Activated T-helper 1 cell treated with anti-CD3 and anti-CD28 coated beads, Interleukin-2, amount 50 U/mL, for 16 hours (primary cell): ENCODE measurements at places on chromosomes 2 and 18.

GRCh38 chr2:212949786-212950185, 201.6 kb downstream of the IKZF2 start:
- DNase-seq = no peak

DNA sequence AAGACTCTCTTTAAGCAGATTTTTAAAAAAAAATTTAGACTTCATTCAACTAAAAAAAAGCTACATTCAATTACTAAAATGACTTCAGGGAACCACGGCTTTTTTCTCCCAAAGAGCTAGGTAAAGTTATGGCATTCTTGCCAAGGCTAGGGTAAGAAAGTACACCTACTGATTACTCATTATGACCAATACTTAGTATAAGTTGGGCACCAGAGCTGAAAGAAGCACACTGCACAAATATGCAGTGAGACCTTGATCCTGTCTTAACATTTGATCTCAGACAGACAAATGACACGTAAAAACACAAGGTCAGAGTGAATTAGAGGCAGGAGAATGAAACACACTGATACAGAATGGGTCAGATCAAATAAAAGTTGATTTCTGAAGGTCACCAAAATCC, 88.7 kb downstream of the THADA start:
- DNase-seq = no peak

- no peak for DNase-seq
Measured at GRCh38 chr2:43729491-43730174, 44.2 kb upstream of the DYNC2LI1 start.

- no peak for DNase-seq
Measured at GRCh38 chr2:108858894-108859293, 72.3 kb downstream of the CCDC138 start.

- DNase-seq = no peak
Measured at GRCh38 chr2:212517693-212518092, 20.9 kb downstream of the ERBB4 start.

DNA sequence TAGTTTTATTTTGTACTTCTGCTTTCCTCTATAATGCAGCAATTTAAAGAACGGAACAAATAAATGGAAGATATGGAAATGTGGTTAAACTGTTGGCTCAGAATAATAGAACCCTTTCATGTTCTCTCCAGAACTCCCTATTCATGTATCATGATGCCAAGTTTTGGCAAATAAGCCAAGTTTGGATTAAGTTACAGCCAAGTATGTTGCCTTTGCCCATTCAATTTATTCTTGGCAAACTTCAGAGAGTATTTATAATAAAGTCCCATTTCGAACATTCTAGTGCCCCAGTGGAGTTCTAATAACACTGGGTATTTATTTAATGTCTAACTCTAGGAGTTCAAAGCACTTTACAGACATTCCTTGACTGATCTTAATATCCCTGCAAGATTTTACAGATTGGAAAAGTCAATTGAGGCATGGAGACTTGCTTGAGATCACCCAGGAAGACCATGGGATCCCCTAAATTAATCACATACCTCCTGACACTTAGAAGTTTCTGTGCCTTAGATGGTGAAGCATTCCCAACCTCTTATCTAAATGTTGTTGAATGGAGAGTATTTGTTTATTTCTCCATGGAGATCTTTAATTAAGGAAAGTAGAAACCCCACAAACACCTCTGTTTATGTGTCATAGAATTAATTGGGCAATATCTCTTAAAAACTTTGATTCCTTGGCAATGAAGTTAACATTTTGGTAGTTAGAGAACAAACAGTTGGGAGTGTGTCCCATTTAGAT, 106.7 kb downstream of the ACKR3 start:
- no peak for DNase-seq

DNA sequence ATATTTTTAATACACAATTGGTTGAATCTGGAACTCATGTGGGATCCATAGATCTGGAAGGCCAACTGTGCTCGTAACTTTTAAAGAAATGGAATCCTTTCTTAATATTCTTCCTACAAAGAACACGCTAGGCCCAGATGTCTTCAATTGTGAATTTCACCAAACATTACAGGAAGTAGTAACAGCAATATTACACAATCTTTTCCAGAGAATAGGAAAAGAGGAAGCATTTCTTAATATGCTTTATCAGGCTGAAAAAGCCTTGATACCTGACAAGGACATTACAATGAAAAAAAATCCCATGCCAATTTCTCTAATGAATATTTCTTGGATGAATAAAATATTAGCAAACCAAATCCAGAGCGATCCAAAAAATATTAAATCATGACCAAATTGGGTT, 80.3 kb upstream of the HAAO start:
- no peak for DNase-seq

DNA sequence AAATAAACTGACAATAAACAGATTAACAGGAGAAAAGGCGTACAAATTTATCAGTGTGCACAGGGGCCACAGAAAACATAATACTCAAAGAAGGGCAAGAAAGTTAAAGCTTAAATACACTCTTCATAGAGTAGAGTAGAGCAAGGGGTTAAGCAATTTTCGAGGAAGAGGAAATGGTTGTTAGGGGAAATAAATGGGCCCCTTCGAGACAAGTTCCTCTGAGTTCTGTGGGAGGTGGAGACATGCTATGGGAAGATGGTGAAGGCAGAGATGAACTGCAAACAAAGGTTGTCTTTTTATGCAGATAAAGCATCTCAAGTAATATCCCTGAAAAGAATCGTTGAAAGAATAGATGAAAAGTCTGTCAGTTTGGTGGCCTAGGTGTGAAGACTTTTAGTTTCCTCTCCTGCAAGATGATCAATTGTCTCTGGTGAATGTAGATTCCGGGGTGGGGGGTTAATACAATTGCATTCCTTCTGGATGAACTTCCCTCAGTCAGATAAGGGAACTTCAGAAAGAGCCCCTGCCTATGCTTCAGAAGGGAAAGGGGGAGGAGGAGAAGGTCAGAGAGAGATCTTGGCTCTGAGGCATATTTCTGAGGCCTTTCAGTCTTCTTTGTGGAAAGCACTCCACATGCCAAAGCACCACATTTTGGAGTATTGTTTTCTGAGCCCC, 127.0 kb downstream of the METTL4 start:
- no peak for DNase-seq

- no peak for DNase-seq
Measured at GRCh38 chr2:88099798-88100488, 27.9 kb downstream of the FABP1 start.

GRCh38 chr2:70641263-70641784, 87.7 kb upstream of the TGFA start:
- no peak for DNase-seq

DNA sequence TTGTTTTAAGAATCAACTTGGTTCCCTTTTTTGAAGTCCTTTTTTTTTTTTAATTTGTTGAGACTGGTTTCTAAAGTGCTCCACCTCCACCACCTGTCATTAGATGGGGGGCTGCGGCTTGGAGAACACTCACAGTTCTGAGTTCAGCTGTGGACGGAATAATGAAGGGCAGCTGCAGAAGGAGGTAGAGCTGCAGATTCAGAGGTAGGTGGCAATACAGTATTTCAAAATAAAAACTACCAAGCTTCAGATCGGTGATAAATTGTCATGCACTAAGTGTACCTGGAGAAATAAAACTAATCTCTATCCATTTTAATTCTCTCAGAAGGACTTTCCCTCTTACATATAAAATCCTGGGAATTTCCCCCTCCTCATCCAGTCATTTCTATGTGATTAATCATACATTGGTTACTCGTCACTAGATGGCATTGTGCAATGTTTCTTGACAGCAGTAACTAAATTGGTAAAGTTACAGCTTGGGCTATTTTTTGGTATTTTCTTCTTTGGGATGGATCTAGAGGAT, 81.1 kb upstream of the SLC39A10 start:
- DNase-seq = no peak

- no peak for DNase-seq
Measured at GRCh38 chr18:48656176-48656575, 117.3 kb downstream of the CTIF start.

- no peak for DNase-seq
Measured at GRCh38 chr2:175606010-175606841, 395.8 kb downstream of the LNPK start.

DNA sequence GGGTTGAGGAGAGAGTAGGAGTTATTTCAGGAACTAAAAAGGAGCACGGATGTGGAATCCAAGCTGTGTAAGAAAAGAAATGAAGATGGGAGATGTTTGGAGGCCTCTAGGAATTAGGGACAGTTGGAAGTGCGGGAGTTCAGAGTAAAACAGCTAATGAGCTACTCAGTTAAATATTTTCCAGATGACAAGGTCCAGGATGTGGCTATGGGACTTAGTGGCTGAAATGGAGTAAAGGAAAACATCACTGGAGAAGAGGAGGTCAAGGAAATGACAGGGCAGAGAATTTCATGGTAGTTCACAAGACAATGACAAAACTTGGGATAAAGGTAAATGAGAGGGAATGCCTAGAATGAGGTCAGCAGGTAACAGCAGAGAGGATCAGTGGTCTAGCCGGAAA, 13.0 kb downstream of the GPR155 start:
- no peak for DNase-seq

GRCh38 chr2:106521016-106521415, 33.9 kb downstream of the CD8B2 start:
- DNase-seq = no peak

DNA sequence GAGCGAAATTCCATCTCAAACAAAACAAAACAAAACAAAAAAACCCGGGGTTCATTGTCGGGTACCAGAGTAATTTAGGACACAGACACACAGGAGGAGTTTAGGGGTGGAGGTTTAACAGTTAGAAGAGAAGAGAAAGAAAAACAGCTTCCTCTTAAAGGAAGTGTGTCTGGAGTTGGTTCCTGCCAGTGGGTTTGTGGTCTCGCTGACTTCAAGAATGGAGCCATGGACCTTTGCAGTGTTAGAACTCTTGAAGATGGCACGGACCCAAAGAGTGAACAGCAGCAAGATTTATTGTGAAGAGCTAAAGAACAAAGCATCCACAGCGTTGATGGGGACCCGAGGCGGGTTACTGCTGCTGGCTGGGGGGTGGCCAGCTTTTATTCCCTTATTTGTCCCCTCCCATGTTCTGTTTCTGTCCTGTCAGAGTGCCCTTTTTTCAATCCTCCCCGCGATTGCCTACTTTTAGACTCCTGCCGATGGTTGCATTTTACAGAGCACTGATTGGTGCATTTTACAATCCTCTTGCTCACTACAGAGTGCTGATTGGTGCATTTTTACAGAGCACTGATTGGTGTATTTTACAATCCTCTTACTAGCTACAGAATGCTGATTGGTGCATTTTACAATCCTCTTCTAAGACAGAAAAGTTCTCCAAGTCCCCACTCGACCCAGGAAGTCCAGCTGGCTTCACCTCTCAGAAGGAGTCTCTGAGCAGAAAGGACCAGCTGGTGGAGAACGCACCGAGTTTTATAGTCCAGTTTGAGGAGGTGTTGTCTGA, 28.7 kb upstream of the ATP8B1 start:
- no peak for DNase-seq

DNA sequence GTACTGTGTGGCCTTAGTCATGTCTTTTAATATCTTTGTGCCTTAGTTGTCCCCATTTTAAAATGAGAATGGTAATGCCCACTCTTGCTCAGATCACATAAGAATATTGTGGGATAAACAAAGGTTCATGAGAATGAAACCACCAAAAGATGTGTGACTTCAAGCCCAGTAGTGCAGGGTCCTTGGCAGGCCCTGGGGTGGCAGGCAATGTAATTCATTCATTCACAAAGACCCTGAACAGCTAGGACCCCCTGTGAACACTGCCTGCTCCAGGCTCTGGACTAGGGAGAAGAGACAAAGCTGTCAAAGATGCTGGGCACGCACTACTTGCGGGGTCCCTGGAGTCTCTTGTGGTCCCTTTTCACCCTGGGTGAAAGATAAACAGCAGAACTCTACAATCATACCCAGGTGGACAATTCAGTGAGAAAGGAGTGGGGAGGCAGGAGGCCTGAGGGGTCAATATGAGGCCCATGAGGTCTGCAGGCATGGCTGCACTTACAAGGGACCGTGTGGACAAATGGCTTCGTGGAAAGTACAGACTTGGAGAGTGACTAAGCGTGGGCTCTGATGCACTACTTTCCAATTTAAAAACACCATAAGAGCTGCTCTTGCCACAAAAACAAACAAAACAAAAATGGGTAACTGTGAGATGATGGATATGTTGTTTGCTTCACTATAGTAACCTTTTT, 136.1 kb downstream of the SMAD7 start:
- DNase-seq = no peak

DNA sequence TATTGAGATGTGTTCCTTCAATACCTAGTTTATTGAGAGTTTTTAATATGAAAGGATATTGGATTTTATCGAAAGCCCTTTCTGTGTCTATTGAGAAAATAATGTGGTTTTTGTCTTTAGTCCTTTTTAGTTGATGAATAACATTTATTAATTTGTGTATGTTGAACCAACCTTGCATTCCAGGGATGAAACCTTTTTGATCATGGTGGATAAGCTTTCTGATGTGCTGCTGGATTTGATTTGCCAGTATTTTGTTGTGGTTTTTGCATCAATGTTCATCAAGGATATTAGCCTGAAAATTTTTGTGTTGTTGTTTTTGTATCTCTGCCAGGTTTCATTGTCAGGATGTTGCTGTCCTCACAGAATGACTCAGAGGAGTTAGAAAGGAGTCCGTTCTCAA, 1710.4 kb downstream of the SUCLG1 start:
- DNase-seq = no peak

- no peak for DNase-seq
Measured at GRCh38 chr2:150876251-150876950, 385.3 kb downstream of the RBM43 start.

- DNase-seq = no peak
Measured at GRCh38 chr18:2976218-2977132, 36.5 kb downstream of the LPIN2 start.

DNA sequence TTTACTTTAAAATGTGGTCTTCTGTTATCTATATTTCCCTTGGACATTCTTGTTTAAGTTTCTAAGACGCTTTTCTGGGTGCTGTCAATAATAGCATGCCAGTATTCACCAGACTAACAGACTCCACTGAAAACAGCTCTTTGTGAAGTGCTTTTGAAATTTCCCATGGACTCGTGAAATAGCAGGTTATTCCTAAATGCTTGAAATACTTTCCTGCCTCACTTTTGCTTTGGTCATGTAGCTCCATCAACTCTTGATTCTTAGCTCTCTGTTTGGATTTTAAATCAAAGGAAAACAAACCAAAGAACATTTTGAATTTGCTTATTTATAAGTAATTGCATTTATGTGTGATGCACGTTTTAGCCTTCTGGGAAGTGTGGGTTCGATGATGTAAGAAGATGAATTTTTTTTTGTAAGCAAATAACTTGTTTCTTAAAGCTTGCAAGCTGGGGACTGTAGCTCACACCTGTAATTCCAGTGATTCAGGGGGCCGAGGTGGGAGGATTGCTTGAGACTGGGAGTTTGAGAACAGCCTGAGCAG, 147.8 kb downstream of the WDSUB1 start:
- no peak for DNase-seq

- no peak for DNase-seq
Measured at GRCh38 chr2:191478799-191479679, 198.9 kb upstream of the NABP1 start.
